Left ventricle myocardium inferior (tissue), 1 donor: ENCODE measurements at places on chromosomes 11 and 22.

- no peak for DNase-seq
Measured at GRCh38 chr11:120918257-120918656, 105.6 kb upstream of the TBCEL start.

GRCh38 chr11:35549787-35550186 lies 24.4 kb upstream of the PAMR1 start:
- DNase-seq, result no peak

GRCh38 chr11:75872887-75873416 lies 57.9 kb downstream of the UVRAG start:
- DNase-seq, result no peak

DNA sequence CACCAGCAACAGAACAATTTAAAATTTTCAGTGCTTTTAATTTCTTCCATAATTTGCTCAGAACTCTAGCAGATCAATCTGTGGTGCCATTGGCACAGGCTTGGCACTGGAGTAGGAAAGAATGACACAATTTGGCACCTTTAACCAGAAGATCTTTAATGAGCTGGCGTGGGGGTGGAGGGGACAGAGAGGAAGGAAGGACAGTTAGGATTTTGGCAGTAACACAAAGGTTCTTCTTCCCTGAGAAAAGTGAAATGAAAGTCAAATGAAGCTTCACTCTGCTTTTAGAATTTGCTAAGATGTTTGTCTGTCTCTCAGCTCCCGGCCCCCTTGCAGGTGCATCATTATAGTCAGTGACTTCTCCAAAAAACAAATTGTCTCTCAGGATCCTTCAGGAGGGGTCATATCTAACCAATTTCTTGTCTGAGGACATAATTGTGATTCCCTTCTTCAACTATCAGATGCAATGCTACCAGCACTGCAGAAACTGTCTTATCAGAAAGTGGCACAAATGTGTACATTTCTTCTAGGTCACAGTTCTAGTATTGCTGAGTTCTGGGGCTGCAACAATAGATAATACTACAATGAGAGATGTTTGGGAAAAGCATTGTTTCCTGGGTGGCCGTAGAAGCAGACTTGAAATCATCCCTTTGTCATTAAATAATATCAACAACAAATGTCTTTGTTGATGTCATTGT lies 66.8 kb downstream of the CSTPP1 start:
- no peak for DNase-seq

DNA sequence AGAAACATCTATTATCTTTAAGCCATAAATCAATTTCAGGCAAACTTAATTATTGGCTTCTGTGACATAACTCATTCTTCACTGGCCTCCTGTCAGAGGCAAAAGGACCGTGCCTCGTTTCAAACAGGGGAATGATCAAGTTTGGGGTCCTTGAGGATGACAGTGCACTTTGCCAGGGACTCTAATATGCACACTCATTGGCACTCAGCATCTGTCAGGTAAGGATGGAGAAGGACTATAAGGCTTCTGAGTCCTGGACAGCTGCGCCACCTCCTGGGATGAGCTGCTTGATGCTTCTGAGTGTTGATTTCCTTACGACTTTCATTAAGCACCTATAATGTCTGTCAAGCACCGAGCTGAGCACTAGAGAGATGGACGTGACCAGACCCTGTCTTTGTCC lies 20.2 kb downstream of the BPIFC start:
- no peak for DNase-seq

DNA sequence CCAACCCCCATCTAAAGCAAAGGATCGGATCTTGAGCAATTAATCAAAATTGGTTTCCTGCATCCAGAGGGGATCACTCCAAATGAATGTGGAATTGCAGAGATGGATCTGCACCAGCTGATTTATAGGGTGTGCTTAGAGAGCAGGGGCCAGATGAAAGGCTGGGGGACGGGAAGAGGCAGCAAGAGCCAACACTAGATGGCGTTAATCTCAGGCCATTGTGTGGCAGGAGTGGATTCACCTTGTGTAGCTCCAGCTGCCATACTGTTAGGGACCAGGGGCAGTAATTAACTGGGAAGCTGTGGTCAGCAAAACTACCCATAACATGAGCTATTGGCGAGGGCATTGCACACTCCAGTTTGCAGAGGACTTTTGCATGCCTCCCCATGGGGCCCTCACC lies 35.6 kb downstream of the SERPINH1 start:
- no peak for DNase-seq
